ENCODE measurements at places on chromosomes 5 and 9.

- no peak for ATAC-seq
Measured at GRCh38 chr5:92424785-92425426, 1041.8 kb upstream of the ARRDC3 start.

- ATAC-seq, result no peak
Measured at GRCh38 chr9:92650296-92650695, 19.6 kb downstream of the IPPK start.

- no peak for ATAC-seq
Measured at GRCh38 chr5:82019342-82020138, 47.7 kb downstream of the ATG10 start.

- ATAC-seq, result no peak
Measured at GRCh38 chr9:22159586-22159985, 150.5 kb upstream of the CDKN2B start.

- no peak for ATAC-seq
Measured at GRCh38 chr5:19554524-19554923, 433.5 kb downstream of the CDH18 start.

- ATAC-seq, result peak; percentile 78
Measured at GRCh38 chr9:20526500-20527319, 95.6 kb downstream of the MLLT3 start.

- no peak for ATAC-seq
Measured at GRCh38 chr5:135037519-135038204, 3.6 kb upstream of the PITX1 start.

Data from activated T-helper 17 cell treated with anti-CD3 and anti-CD28 coated beads, Interleukin-2, amount 50 U/mL, for 72 hours (primary cell).